ENCODE measurements at places on chromosomes 7 and 10.

- no peak for DNase-seq
These were observed 53.1 kb upstream of the PDCD4 start for GRCh38 chr10:110818311-110819256.

- DNase-seq = no peak
These were observed 12.7 kb upstream of the PURB start for GRCh38 chr7:44898039-44898438.

GRCh38 chr10:29784175-29784773 is 149.5 kb upstream of the SVIL start:
- no peak for DNase-seq

DNA sequence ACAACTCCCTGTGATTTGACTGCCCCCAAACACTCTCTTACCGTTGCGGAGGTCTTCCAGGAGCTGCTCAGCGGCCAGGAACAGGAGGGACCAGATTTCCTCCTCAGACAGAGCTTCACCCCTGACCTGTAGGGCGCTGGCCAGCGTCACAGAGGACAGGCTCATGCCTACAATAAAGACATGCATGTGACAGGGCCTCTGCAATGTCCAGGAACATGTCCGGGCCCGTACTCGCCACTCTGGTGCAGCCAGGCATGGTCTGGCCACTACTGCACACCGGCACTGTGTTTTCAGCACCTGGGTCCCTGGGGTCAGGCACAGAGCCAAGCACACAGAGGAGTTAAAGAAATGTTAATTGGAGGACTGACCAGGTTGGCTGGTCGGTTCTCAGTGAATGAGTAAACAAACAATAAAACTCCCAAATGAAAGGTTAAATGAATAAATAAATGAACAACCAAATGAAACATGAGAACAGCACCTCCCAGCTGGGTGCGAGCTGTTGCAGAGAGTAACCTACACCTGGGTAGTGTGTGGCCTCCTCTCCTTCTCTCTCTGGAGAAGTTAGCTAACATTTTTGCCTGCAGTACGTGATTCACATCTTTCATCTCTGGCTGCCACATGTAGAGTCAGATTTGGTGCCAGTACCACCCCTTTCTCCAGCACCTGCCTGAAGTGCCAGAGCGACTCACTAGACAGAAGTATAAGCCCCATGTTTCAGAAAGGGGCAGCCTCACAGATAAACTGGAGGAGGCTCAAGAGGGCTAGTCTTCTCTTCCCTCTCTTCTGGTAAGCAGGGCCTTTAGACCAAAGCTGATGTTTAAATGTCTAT is 22.8 kb downstream of the FRMPD2 start:
- no peak for DNase-seq

DNA sequence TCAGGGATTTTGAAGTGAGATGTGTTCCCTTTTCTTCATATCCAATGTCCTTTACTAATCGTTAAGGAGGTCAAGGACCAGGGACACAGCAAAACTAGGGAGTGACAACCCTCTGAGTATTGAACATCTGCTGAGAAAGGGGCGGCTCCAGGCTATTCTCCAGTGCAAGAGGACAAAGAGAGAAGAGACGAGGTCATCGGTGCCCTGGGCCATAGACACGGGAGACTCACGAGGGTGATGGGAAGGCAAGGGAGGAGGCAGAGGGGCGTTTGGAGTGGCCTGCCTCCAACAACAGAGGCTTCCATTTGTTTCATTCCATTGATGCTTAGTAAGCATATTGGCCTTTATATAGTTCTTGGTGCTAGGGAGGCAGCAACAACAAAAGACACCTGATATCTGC is 268.4 kb downstream of the CXCL12 start:
- no peak for DNase-seq

DNA sequence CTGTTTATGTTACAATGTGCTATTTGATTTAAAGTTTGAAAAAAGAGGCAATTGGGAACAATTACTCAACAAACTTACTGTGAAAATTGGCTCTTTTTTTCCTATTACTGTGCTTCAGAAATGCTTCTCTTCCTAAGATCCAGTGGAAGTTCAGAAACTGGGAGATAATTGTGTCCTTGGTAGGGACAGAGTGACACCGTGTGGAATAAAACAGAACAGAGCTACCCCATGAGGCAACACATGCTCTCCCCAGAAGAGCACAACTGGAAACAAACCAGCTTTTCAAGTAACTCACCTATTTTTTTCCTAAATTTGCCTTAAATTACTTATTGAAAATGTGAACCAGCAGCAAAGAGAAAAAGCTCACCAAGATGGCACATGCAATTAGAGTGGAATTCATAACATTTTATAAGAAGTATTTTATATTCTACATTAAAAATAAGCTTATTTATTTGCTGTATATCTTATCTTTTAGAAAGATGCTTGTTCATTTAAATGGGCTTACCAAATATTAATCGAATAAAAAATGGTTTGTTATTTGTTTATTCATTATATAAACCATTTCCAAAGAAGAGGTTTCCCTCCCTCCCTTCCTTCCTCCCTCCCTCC is 346.1 kb upstream of the ANKRD30A start:
- DNase-seq = no peak

DNA sequence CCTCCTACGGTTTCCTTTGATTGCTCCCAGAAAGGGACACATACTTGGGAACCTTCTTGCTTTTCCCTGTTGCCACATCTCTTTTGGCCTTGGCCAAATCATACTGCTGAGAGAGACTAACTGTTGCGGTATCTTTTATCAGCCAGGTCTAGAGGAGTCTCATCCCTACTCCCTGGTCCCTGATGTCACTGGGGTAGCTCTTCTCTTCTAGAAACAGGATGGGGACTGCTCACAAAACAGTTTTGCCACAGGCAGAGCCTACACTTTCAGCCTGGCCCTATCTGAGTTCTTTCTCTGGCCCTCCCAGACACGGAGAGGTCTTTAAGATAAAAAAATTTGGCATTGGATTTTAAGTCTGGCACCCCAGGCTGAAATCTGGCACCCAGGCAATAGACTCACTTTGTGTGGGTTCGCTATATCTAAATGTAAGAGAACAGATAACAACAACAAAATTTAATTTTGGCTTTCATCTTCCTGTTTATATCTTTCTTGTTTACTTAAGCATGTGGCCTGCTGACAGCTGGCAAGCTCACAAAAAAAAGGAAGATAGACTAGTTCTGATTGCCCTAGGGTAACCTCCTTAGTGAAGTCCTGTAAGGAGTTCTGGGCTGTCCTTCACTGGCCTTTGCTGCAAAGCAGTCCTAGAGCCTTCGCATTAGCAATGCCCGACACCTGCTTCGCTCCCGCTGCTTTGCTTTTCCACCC is 228.3 kb upstream of the NPVF start:
- no peak for DNase-seq

- no peak for DNase-seq
These were observed 39.2 kb upstream of the GSAP start for GRCh38 chr7:77455321-77455720.

- DNase-seq = no peak
These were observed 564.5 kb upstream of the IGFBP3 start for GRCh38 chr7:46485481-46486065.

DNA sequence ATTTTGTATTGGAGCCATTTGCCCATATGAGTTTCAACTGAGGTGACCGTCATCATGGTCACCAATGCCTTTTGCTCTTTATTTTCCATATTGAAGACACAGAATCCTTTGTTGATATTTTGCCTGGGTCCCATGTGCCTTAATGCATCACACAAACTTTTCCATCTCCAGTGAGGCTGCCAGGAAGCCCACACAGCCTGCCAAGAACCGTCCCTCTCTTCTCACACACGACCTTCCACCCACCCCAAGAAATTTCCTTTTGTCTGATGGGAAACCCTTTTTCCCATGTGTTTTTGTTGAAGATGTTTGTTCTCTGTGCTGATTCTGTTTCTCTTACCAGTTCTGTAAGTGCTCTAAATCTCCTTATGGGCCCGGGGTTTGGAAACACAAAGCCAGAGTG is 168.9 kb downstream of the CSTF2T start:
- DNase-seq = no peak

DNA sequence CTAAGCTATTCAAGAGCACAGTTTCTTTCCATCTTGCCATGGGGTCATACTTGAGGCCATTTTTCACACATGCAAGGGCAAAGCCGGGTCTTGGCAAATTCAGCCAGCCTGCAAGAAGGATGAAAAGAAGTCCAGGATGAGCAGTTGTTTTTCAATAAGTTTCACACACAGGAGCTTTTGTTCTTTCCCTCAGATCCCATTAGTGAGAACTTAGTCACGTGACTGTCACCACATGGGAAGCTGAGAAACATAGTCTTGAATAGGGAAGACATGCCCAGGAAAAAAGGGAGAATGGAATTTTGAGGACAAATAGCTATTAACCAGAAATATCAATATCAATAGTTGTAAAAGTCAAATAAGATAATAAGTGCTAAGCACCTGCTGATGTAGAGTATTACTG is 137.7 kb downstream of the AHR start:
- no peak for DNase-seq

DNA sequence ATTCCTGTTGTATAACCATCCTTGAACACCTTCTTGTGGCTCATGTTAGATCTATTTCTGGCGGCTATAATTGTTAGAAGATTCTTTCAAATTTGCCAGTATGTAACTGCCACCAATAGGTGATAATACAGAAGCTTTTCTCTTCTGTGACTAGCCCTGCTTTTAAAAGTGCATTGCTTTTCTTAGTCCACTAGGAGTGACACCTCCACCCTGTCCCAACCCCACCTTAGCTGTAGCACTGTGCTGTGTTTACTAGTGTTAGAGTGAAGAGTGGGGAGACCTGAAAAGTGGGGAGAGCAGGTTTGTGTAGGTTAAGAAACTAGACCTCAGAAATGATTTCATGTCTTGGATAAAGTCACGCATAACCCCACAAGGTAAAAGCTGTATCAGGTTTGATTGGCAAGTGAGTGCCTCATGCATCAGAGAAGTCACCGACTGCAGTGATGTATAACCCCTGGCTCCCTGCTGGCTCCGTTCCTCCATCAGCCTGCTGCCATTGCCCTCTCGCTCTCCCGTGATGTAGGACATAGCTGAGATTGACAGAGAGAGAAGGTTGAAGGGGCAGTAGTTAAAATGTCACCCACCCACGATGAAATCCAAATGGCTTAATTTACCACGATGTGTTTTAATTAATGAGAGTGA is 12.5 kb downstream of the NPVF start:
- DNase-seq = no peak

DNA sequence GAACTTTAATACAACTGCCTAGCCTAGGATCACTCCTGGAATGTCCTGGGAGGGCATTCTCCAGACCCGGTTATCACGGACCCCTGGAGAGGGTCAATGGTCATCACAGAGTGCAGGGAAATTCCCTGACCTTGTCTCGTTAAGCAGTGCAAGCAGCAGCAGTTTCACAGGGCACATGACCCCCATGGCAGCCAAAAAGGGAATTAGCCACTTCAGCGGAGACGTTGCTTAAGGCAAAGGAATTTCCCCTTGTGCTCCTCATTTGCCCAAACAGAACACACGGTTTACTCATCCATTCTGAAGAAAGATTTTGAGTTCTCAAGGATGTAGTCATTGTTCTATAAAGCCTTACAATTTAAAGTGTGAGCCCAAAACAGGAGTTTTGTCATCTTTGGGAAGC is 260.3 kb downstream of the SNX13 start:
- DNase-seq = no peak

GRCh38 chr10:119801998-119802538 is 70.6 kb downstream of the MCMBP start:
- no peak for DNase-seq

- DNase-seq = no peak
These were observed 597 bp downstream of the ZNF277 start for GRCh38 chr7:112206991-112207592.

- no peak for DNase-seq
These were observed 248.0 kb upstream of the TCERG1L start for GRCh38 chr10:131559450-131559911.

DNA sequence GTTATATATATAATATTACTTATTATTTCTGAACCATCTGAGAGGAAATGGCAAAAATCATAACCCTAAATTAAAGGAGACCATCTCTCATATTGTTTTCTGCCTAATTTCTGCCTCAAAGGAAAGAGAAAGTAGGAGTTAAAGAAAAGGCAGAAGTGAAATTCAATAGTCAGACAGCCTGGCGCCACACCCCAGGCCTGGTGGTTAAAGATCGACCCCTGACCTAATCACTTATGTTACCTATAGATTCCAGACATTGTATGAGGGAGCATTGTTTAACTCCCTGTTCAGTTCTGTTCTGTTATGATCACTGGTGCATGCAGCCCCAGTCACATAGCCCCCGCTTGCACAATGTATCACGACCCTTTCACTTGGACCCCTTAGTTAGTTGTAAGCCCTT is 24.9 kb upstream of the CHST3 start:
- DNase-seq = no peak

Measured in activated CD8-positive, alpha-beta memory T cell treated with anti-CD3 and anti-CD28 coated beads for 1 hour (primary cell).